Endothelial cell (in vitro differentiated cells): ENCODE measurements at places on chromosomes 3 and 15. TPM values are rescaled to one million over a fixed set of nuclear protein-coding genes. Genes with fewer than 3 reads are reported as not detected.

Gene STAB1
- 866 TPM for total RNA-seq

Gene TRPM1
- total RNA-seq: not detected

Gene HYPK
- total RNA-seq: 6.5 TPM

Gene CLDN18
- not detected for total RNA-seq

Gene RHOV
- total RNA-seq: 1.4 TPM

Gene CFAP44
- 1.7 TPM for total RNA-seq

GRCh38 chr3:79367066-79367465 is 400.7 kb downstream of the ROBO1 start:
- H3K4me1 ChIP-seq: peaks cover 3% of the 10 kb centered on the region
- no peak for DNase-seq
- H3K36me3 ChIP-seq: no peaks in the 10 kb centered on the region
- H3K27ac ChIP-seq: no peak overlapping the region

GRCh38 chr15:42604894-42605744 is 29.7 kb downstream of the STARD9 start:
- H3K4me3 ChIP-seq: no peak overlapping the region
- no peak overlapping the region for H3K27ac ChIP-seq
- H3K4me1 ChIP-seq: peaks cover 27% of the 10 kb centered on the region
- peaks cover 4% of the 10 kb centered on the region for H3K27me3 ChIP-seq
- H3K36me3 ChIP-seq: peaks cover 2% of the 10 kb centered on the region

DNA sequence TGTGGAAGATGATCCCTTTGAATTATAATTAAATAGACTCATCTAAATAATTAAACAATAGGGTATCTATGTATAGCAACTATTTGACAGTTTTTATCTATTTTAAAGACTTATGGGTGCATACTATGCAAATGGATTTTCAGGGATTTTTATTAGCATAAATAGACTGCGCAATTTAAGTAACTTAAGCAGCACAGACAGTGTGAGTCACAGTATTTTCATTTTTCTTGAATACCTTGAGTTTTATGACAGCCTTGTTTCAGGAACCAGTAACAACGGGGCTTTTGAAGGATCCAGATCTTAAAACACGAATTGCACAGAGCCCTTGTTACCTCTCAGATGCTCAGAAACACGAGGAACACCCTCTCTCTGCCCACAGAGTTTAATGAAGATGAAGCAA is 175.5 kb upstream of the CD96 start:
- H3K27me3 ChIP-seq: peaks cover 2% of the 10 kb centered on the region
- H3K4me3 ChIP-seq: no peak overlapping the region
- no peaks in the 10 kb centered on the region for H3K36me3 ChIP-seq

- no peak overlapping the region for H3K27ac ChIP-seq
- H3K4me3 ChIP-seq: no peak overlapping the region
- H3K4me1 ChIP-seq: no peaks in the 10 kb centered on the region
- H3K27me3 ChIP-seq: no peaks in the 10 kb centered on the region
- DNase-seq: no peak
Measured at GRCh38 chr3:175391601-175392000, 532.5 kb downstream of the NAALADL2 start.

DNA sequence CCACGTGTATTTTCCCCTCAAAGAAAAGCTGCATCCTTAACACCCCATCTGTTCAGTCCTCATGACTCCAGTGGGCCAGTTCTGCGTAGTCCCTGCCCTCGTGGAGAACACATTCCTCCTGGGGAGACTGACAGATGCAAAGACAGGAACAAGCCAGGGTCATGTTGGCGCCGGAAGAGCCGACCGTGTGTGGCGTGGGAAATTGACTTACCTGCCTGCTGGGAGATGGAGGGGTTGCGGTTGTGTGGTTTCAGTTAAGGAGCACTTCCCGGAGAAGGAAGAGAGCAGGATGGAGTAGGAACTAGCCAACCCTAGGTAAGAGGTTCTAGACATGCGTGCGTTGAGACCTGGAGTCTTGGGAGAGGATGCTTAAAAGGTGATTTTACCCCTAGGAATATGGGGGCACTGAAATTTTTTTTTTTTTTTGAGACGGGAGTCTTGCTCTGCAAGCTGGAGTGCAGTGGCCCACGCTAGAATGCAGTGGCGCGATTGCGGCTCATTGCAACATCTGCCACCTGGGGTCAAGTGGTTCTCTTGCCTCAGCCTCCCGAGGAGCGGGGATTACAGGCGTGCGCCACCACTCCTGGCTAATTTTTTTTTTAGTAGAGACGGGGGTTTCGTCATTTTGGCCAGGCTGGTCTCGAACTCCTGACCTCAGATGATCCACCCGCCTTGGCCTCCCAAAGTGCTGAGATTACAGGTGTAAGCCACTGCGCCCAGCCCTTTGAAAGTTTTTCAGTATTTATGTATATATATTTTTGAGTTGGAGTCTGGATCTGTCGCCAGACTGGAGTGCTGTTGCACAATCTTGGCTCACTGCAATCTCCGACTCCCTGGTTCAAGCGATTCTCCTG is 1.4 kb downstream of the VHL start:
- peaks cover 10% of the 10 kb centered on the region for H3K36me3 ChIP-seq
- H3K27ac ChIP-seq: peak overlapping the region; percentile 14
- H3K4me3 ChIP-seq: peak overlapping the region; percentile 93
- peaks cover 9% of the 10 kb centered on the region for H3K27me3 ChIP-seq
- peaks cover 22% of the 10 kb centered on the region for H3K4me1 ChIP-seq

- no peak for DNase-seq
- no peak overlapping the region for H3K4me3 ChIP-seq
- peaks cover 12% of the 10 kb centered on the region for H3K27me3 ChIP-seq
- no peaks in the 10 kb centered on the region for H3K36me3 ChIP-seq
Measured at GRCh38 chr3:138449490-138449889, 15.1 kb downstream of the ESYT3 start.

- peaks cover 13% of the 10 kb centered on the region for H3K36me3 ChIP-seq
- no peak for DNase-seq
- no peaks in the 10 kb centered on the region for H3K4me1 ChIP-seq
- H3K27me3 ChIP-seq: no peaks in the 10 kb centered on the region
- H3K4me3 ChIP-seq: no peak overlapping the region
Measured at GRCh38 chr15:42444415-42445063, 46.4 kb downstream of the ZNF106 start.

- H3K27ac ChIP-seq: no peak overlapping the region
- DNase-seq: no peak
- no peaks in the 10 kb centered on the region for H3K36me3 ChIP-seq
- peaks cover 12% of the 10 kb centered on the region for H3K27me3 ChIP-seq
Measured at GRCh38 chr3:10975695-10976234, 16.8 kb upstream of the SLC6A1 start.

DNA sequence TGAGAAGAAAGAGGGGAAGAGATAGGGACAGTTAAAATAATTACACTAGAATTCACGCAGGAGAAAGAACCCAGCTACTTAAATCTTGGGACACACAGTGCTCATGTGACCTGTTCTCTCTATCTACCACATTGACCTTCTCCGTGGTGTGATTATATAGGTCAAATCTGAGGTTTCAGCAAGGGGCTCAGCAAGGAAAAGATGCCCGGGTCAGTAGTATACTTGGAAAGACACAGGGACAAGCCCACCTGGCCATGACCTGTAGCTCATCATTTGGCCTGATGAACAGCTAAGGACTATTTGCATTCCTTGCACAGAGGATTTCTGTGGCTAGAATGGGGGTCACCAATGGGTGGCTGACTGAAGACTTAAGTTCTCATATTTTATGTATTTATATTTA is 71.9 kb downstream of the SSR3 start:
- no peak overlapping the region for H3K27ac ChIP-seq
- no peak for DNase-seq
- H3K4me3 ChIP-seq: no peak overlapping the region
- no peaks in the 10 kb centered on the region for H3K27me3 ChIP-seq
- no peaks in the 10 kb centered on the region for H3K4me1 ChIP-seq

DNA sequence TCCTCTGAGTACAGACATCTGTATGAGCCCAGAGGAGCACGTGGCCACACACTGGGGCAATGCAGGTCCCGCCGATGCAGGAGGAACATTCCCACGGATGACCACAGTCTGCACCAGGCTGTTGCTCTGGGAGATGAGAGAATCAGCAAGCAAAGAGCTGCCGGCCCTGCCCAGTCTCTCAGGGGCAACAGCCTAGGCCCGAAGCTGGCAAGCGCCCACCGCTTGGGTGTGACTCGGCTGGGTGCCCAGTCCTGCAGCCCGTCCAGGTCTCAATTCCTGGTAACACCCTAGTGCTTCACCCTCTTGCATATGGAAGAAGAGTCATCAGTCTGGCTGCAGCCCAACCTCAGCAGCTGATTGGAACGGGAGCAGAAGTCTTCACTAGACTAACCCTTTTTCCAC is 153.7 kb upstream of the HES1 start:
- H3K36me3 ChIP-seq: peaks cover 3% of the 10 kb centered on the region
- H3K4me1 ChIP-seq: peaks cover 55% of the 10 kb centered on the region
- H3K4me3 ChIP-seq: no peak overlapping the region
- H3K27ac ChIP-seq: no peak overlapping the region
- H3K27me3 ChIP-seq: peaks cover 10% of the 10 kb centered on the region

GRCh38 chr3:10764259-10765051 is 51.6 kb upstream of the SLC6A11 start:
- peaks cover 1% of the 10 kb centered on the region for H3K27me3 ChIP-seq
- no peak overlapping the region for H3K4me3 ChIP-seq
- DNase-seq: peak; percentile 19
- H3K27ac ChIP-seq: no peak overlapping the region
- H3K36me3 ChIP-seq: no peaks in the 10 kb centered on the region
